Foreskin melanocyte (primary cell): ENCODE measurements at places on chromosomes 1 and 21.

- no peak for DNase-seq
These were observed 41.5 kb upstream of the SDC3 start for GRCh38 chr1:30950053-30950452.

GRCh38 chr21:27293239-27293638 lies 326.4 kb upstream of the ADAMTS5 start:
- no peak for DNase-seq

GRCh38 chr1:165053351-165053750 lies 303.2 kb downstream of the LMX1A start:
- DNase-seq = no peak

- DNase-seq = no peak
These were observed 21.9 kb upstream of the EVA1B start for GRCh38 chr1:36345353-36345752.

GRCh38 chr1:46621930-46622329 lies 5.3 kb upstream of the MOB3C start:
- DNase-seq = no peak

- no peak for DNase-seq
These were observed 4.7 kb upstream of the PFKL start for GRCh38 chr21:44295163-44295573.

DNA sequence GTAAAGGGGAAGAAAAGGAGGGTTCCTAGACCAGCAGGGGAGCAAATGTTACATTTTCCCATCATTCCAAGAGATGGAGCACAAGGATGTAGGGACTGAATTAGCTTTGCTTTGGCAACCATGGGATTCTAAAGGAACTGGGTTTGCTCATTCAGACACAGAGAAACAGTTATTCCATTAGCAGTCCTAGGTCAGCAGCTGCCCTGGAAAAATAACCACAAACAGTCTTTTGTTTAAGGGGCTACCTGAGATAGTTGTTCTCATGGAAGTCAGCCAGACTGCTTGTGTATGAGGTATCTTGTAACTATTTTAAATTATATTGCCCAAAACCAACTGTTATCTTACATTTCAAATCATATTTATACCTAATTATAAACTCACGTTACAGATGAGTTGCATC lies 58.4 kb upstream of the VCAM1 start:
- no peak for DNase-seq

DNA sequence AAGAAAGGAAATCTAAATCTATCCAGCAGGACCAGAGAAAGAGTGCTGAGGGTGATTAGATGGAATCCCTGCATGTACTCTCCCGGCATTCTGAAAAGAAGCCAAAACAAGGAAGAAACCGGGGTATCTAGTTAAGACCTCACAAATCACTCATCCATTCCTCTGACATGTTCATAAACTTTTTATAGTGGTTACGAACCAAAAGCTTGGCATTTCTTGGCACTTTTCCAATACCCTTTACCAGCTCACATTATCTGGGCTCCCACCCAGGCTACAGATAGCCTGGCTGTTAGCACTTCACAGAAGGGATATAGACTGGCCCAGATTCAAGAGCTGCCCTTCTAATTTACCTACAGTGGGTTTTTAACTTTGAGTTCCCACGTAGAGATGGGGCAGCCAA lies 1.8 kb upstream of the C1orf74 start:
- DNase-seq = no peak

DNA sequence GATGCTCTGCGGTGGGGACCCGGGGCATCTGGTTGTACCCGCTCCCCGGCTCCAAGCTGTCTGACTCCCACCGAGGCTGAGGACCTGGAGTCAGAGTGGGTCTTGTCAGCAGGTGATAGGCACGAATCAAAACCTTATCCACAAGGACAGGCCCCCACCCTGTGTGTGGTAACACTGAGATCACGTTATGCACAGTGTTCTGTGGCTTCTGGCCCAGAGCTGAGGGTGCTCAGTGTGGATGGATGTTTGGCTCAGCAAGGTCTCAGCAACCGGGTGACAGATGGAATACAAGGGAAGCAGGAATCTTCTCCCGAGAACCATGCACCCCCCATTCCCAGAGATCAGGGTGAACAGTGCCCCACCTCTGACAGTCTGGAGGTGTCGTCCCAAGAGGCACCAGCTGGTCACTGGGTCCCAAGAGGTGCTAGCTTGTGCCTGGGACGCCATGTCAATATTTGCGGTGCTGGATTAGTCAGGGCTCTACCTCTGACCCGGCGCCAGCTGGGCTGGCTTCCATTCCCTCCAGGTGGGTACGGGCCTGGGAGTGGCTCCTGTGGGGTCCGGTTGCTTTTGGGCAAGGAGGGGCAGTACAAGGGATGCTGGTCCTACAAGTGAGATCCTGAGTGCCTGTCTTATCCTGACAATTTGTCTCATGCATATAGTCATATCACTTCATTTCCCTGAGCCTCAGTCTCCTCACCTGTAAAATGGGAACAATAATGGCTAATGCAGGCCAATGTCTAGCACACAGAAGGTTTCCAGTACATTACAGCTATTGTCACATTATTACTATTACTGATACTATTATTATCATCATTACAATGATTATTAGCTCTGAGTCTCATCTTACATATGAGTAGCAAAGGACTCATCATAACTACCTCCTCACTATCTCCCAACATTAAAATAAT lies 957 bp downstream of the CAPN9 start:
- no peak for DNase-seq

DNA sequence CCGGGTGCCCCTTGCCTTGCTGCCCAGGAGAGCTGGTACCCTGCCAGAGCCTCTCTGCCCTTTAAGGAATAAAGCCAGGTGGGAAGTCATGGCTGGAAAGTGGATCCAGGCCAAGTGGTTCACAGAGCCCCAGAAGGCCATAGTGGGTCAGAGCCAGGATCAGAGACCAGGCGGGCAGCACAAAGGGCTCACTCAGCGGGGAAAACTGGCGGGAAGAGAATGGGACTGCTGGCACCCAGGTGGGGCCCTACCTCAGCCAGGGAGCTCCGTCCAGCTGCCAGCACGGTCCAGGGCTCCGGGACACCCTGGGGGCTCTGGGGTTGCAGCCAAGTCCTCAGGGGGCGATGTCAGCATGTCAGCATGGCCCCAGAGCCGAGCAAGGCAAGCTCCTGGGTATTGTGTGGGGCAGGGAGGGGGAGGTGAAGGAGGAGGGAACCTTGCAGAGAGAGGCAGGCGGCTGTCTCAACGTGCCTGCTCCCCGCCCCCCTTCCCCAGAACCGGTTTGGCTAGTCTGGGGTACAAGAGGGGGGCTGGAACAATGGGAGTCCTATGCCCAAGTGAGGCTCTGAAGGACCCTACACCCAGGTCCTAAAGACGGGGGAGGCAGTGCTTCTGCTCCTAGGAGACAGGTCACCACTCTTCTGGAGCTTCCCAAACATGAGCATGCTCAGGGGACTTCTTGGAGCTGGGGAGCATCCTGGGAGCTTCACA lies at the start of gene ARHGEF19:
TSS of gene ARHGEF19 (minus strand) at position 402 of the 711 bp plus-strand sequence. CDS start 3,598 bp downstream, outside the sequence.
- DNase-seq = no peak

GRCh38 chr1:70195342-70195741 lies 10.0 kb downstream of the LRRC40 start:
- DNase-seq = no peak

- DNase-seq = no peak
These were observed 572 bp downstream of the ATP1B1 start for GRCh38 chr1:169106921-169107602.
